Stimulated activated CD4-positive, alpha-beta T cell treated with anti-CD3 and anti-CD28 coated beads, TNF-alpha, amount 100 ng/mL, for 4 hours (primary cell): ENCODE measurements at places on chromosomes 2 and 18.

- no peak for DNase-seq
Observed at GRCh38 chr2:144476682-144477081, 43.2 kb downstream of the ZEB2 start.

DNA sequence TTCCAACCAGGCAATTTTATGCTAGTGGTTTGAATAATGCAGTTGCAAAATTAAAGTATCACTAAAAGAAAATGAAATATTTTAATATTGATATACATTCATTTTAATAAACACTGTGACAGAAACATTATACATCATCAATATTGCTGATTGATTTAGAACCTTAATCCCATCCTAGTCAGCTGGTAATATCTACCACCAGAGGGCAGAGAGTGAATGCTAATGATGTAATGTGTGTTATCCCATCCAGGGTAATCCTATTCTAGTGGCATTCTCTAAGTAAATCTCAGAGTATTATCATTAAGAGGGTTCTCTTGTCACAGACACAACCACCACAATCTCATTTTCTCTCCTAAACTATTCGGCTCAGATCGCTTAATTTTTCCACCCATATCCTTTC lies 477.4 kb downstream of the CPS1 start:
- DNase-seq = no peak

DNA sequence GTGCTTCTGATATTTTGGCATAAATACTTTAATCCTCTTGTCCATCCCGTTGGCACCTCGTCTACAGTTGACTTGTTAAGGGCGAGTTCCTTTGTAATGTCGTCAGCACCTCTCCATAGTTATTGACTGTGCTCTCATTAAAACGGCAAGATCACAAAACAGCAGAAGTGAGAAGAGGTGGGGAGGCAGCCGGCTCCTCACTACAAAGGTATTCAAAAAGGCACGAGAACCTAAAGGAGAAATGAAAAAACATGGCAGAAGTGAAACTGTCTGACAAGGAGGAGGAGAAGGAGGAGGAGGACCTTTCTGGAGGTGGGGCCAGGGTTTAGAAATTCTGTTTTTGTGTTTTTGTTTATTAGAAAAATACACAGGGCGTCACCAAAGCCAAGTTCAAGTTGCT lies 235.6 kb downstream of the BCL11A start:
- DNase-seq = no peak

GRCh38 chr2:46366668-46367052 lies 69.5 kb downstream of the EPAS1 start:
- no peak for DNase-seq
